ENCODE measurements at places on chromosomes 5 and 9.
A peak's percentile ranks its signal among the peaks of the same experiment; 100 is the strongest.

GRCh38 chr5:159992566-159992965, 16.4 kb upstream of the TTC1 start:
- no peak for DNase-seq

- DNase-seq, result no peak
Measured at GRCh38 chr9:129472651-129473102, 148.2 kb downstream of the C9orf50 start.

DNA sequence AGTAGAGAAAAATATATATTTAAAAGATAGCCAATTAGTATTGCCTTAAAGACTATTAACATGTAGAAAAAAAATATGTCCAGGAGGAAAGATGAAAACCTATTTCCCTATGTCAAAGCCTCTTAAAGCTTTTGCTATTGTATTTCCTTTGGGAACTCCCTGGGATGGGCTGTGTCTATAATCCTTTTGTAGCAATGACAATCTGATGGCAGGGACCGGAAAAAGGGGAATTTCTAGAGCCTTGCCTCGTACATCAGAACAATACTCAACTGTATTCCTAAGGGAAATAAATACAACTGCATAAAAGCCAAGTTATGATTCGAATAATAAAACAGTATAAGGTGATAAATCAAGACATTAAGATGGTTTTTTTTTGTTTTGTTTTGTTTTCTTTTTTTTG, 257.3 kb downstream of the MLLT3 start:
- no peak for DNase-seq

GRCh38 chr9:113454914-113455761, 8.4 kb upstream of the RGS3 start:
- DNase-seq, result no peak

DNA sequence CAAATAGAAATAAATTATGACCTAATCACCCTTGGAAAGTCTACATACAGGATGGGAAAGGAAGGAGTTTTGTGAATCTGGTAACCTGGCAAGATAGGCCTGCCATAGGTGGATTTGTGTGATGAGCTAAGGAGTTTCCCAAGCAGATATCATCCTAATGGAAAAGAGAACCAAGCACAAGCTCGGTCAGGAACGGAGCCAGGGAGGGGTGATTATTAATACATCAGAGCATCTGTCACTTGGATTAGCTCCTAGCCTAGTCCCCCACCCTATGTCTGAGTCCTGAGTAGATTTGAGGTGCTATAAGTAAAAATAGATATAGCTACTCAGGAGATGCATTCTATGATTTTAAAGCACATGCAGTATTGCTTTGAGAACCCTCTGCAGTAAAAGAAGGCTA, 57.3 kb upstream of the SMARCA2 start:
- no peak for DNase-seq

- DNase-seq, result peak; percentile 25
Measured at GRCh38 chr9:75010570-75010969, 17.5 kb downstream of the CARNMT1 start.

DNA sequence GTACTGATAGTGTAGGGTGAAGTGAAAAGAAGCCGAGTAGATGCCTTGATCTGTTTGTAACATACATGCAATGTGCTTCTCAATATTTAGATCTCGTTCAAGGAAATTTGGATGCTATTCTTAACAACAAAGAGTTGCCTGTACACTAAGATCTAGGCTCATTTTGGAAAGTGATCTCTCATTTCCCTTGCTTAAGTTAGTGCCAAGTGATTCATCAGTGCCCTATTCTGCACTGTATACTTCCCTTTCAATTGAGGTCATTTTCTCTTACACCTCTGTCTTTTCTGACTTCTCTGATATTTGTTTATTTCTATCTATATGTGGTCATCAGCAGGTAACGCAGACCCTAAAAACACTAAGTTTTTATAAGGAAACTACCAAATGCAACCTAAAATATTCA, 528.6 kb upstream of the PTPRD start:
- no peak for DNase-seq

DNA sequence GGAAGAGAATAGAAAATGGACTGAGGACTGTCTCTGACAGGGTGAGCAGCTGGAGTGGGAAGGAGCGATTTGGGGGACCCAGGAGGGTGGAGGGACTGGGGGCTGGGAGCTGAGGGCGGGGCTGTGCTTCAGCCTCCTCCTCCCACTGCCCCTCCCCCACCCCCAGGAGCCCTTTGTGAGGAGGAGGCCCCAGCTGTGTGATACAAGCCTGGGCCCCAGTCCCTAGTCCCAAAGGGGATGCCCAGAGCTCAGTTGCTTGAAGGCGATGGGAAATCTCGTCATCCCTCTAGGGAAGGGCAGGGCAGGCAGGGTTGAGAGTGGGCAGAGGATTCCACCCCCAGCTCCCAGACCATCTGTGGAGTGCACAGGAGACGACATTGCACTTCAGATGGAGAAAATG, at the start of gene SPATA31E1:
Gene SPATA31E1, plus strand, starts transcription at position 251 of the 400 bp plus-strand sequence. Its CDS starts 15 bp downstream, at position 266.
- no peak for DNase-seq

DNA sequence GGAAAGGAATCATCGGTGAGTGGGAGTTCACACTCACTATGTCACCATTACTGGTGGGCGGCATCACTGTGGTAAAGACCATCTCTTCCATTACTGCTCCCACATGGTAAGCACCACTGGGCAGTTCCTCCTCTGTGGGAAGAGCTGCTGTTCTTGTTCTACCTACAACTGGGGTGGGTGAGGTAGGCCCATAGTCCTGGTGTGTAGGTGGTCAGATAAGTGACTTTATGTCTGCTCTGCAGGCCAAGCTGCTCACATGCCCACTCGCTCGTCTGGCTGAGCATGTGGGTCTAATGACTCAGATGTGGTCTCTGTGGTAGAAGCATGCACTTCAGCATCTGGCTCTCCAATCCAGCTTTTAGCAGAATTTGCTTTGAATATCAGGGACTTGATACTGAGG, 82.9 kb downstream of the TMEM215 start:
- DNase-seq, result no peak

DNA sequence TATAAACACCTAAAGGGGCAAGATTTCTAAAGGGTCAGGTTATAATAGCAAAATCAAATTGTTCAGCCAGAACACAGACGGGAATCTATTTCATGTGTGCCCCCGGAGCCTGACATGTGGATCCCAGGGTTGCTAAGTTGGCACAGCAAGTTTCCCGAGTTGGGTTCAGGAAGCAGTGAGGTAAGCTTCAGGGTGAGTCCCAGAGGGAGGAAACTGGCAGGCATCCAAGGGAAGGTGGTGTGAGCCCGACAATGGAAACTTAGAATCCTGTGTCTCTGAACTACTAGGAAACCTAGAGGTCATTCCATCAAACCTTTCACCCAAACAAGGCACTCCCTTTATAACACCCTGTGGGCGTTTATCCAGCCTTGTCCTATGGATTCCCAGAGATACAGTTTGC, 98.4 kb downstream of the ADRB2 start:
- DNase-seq, result no peak

- no peak for DNase-seq
Measured at GRCh38 chr5:132849347-132849746, 16.9 kb downstream of the GDF9 start.

GRCh38 chr9:109499631-109500410, 1.7 kb upstream of the PTPN3 start:
- no peak for DNase-seq

GRCh38 chr9:84424931-84425330, 84.4 kb upstream of the SLC28A3 start:
- DNase-seq, result no peak

DNA sequence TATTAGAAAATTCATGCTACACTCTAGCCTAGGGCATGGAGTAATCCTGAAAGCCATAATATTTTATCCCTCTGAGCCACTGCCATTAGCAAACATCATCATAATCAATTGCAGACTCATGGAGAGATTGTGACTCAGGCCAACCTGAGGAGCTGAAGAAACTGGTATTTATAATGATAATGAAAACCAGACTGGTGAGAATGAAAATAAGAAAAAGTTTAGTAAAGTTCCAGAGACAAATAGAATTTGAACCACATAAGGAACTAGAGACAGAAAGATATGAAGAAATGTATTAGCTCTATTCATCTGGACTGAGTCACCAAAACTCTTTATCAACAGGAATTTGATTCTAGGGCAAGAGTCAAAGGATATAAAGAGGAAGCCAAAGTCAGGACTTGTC, 158.7 kb downstream of the DRD1 start:
- DNase-seq, result no peak

GRCh38 chr5:56574778-56575177, 240.6 kb upstream of the MAP3K1 start:
- DNase-seq, result no peak

GRCh38 chr5:74916831-74917710, 50.9 kb upstream of the FAM169A start:
- no peak for DNase-seq

DNA sequence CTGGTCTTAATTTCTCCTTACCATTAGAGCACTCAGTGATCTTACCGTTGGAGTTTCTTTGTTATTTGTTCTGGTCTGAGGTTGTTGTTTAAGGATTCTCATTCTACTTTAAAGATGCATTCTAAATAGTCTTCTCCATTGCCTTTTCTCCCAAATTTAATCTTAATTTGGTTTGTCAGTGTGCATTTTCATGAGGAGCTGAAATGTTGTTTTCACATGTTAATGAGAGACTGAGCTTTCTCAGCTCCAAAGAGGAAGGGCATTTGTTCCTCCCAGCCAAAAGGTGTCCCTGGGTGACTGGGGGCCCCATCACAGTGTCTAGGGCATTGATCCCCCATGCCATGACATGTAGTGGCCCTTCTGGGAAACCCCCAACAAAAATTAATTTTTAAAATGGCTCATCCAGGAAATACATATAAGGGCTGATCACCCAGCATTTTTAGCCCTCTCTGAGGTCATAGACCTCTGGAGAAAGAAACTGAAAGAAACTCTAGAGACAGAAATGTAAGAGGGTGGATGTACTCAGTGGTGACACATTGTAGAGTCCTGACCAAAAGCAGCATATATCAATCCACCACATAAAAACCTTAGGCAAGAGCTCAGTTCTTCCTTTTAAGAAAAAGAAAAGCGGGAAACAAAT, 240.4 kb upstream of the RAI14 start:
- DNase-seq, result no peak

DNA sequence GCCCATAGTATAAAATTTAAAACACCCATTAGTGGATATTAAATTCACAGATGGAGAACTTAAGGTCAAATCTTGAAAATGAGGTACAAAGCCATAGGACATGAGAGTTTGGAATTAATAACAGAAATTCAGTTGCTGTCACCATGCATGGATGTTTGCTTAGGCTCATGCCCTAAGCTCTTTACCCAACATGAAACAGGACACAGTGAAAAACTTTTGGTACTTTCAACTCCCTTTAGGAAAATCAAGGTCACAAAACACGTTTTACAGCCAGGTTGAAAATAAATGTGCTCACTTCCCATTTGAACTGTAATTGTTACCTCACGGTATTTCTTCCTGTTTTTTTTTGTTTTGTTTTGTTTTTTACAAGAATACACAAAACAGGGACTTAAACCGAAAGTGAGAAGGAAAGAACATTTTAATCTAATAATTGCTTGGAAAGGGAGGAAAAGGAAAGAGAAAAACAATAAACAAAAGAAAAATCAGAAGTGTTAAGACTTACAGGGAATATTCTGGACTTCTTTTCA, 6.1 kb upstream of the TOPORS start:
- DNase-seq, result no peak

- DNase-seq, result no peak
Measured at GRCh38 chr9:95204710-95205109, 112.8 kb downstream of the FANCC start.

- no peak for DNase-seq
Measured at GRCh38 chr9:84756731-84757130, 87.2 kb downstream of the NTRK2 start.

- DNase-seq, result no peak
Measured at GRCh38 chr5:179558932-179559283, 8.6 kb downstream of the RUFY1 start.

- DNase-seq, result no peak
Measured at GRCh38 chr5:160837749-160838593, 14.0 kb downstream of the ATP10B start.

DNA sequence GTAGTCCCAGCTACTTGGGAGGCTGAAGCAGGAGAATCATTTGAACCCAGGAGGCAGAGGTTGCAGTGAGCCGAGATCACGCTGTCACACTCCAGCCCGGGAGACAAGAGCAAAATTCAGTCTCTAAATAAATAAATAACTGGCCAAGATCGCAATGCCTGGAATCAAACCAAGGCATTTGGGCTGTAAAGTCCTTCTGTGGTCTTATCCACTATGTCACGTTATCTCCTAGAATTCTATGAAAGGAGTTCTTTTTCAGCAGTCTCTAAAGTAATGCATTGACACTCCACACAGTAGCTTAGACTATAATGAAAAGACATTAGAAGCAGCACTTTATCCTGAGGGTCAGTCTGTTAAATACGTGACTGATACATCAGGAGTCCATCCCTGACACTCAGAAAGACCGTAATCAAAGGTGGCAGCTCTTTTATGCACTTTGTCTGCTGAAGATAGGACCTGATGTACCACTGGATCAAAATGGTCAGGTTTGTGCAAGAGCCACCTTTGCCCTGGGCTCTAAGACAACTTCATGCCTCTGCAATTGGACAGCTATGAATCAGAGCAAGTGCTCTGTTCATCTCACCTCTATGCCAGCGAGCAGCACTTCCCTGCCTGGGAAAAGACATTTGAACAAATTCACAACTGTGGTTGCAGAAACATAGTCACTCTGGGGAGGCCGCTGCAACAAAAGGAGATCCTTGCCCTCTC, 31.7 kb upstream of the GNA14 start:
- DNase-seq, result no peak

DNA sequence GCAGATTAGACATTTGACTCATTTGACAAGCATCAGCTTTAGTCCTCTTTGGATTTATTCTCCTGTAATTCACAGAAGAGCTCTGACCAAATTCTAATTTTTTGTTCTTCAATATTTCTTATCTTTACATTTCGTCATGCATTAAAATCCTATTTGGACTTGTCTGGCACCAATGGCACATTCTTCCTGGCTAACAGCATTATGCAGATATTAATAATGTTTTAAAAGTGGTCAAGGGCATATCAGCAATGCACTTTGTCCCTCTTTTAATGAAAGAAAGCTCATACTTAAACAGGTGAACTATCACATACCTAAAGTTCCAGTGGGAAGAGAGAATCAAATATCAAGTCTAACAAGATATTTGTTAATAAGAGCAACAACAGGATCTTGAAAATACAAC, 270.4 kb downstream of the ARL15 start:
- DNase-seq, result no peak

- DNase-seq, result no peak
Measured at GRCh38 chr5:66179297-66180051, 35.4 kb downstream of the SREK1 start.

GRCh38 chr5:53180991-53181390, 71.4 kb upstream of the MOCS2 start:
- no peak for DNase-seq

DNA sequence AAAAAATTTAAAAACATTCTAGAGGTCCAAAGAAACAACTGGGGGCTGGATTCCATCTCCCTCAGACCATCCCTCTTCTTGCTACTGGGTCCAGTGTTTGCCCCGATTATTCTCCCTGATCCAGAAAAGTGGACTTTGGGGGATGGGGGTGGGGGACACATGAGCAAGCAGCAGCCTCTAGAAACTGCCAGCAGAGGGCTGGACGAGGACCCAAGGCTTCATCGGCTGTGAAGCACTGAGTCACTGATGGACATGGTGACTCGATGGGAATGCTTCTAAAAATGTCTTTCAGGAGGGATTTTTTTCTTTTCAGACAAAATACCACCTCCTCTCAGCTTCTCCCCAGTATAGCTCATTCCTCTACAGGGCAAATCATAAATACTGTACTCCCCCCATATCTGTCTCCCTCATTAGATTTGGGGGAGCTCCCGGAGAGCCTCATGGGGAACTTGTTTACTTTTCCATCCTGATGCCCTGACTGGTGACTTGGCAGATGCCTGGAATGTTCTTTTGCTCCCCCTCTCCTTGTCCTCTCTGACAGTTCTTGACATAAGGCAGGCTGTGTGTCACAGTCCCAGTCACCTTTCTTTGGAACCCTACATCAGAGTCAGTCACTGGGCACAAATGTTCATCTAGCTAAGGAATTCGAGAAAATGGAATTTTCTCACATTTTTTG, 67.2 kb upstream of the STC2 start:
- no peak for DNase-seq

Data from CD4-positive, alpha-beta T cell treated with Interferon alpha-2 for 1 hour (primary cell).